Esophagus muscularis mucosa (tissue), 4 donors: ENCODE measurements at places on chromosomes 5 and 9. TPM values are rescaled to one million over a fixed set of nuclear protein-coding genes. Genes with fewer than 3 reads are reported as not detected.

Gene SLCO6A1
- total RNA-seq = not detected

Gene SCGB3A1
- not detected for total RNA-seq

GRCh38 chr5:178323961-178324360, 91.4 kb upstream of the PHYKPL start:
- no peak for DNase-seq

DNA sequence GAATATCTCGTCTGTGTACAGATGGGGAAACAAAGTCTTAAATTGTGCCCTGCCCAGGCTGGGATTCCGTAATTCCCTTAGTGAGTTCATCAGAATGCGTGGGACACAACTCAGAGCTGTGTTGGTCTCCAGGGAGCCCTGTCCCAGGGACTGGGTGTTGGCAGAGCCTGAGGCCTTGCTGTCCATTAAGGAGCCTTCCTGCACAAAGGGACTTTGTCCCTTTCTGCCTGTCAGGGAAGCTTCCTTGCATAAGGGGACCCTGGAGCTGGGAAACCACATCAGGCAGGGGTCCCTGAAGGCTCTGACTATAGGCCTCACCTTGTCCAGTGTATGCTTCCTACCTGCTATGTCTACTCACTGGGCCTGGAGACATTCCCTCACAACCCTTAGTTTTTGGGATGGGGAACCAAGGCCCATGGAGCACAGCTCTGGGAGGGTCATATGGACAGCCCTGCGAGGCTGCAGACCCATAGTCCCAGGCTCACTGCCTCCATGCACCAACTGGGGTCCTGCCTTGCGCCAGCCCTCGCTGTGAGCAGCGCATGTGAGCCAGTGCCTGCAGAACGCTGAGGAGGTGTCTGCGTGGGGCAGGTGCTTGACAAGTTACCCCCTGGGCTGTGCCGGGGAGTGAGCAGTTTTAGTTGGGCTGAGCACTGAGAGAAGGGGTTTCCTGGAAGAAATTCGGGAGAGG, 1.6 kb downstream of the CARD19 start:
- no peak for DNase-seq

DNA sequence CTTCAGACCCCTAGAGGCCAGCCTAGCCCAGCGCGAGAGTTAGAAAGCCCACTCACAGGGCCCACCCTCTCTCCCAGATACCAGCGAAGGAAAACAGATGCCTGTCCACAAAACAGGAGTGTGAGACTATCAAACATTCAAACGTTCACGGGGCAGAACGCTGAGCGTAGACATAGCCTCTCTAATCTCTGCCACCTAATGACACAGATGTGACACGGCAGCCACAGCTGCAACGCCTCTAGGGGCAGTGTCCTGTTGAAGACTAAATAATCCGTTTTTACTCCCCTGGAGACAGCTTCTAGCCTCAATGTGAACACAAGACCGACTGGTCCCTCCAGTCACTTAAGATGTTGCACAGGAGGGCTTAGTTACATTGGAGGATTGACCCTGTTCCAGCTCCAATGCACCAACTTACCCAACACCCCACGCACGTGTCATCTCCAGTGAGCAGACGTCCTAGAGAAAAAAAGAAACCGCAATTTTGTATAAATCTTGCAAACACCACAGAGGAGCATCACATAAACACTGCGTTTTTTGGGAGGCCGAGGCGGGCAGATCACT, 14.3 kb downstream of the DIPK1B start:
- no peak for DNase-seq
